CD4-positive, alpha-beta T cell treated with Interleukin-21 for 1 hour (primary cell): ENCODE measurements at places on chromosomes 11 and 22.

- no peak for DNase-seq
Measured at GRCh38 chr11:79182794-79183193, 258.0 kb downstream of the TENM4 start.

GRCh38 chr11:64249563-64250414 is 1.5 kb upstream of the PLCB3 start:
- DNase-seq = no peak

- DNase-seq = no peak
Measured at GRCh38 chr11:92272651-92273050, 48.0 kb downstream of the FAT3 start.

- DNase-seq = no peak
Measured at GRCh38 chr11:2844116-2844842, 41.3 kb downstream of the CDKN1C start.

DNA sequence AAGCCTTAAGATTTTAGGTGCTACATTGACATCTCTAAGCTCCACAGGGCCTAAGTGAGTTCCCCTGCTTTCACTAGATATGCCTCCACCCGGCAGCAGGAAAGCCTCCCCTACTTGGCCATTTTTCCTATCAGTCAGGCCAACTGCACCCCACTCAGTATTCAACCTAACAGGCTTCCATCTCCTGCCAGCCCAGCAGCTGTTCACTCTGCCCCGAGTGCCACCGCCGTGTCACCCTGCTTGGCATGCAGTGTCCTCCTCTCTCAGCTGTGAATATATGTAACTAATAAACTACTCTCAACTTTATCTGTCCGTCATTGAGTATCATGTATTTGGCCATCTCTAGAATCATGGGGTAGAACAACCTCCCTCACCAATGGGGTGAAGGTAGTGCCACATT is 9.0 kb upstream of the OR6M1 start:
- DNase-seq = no peak

DNA sequence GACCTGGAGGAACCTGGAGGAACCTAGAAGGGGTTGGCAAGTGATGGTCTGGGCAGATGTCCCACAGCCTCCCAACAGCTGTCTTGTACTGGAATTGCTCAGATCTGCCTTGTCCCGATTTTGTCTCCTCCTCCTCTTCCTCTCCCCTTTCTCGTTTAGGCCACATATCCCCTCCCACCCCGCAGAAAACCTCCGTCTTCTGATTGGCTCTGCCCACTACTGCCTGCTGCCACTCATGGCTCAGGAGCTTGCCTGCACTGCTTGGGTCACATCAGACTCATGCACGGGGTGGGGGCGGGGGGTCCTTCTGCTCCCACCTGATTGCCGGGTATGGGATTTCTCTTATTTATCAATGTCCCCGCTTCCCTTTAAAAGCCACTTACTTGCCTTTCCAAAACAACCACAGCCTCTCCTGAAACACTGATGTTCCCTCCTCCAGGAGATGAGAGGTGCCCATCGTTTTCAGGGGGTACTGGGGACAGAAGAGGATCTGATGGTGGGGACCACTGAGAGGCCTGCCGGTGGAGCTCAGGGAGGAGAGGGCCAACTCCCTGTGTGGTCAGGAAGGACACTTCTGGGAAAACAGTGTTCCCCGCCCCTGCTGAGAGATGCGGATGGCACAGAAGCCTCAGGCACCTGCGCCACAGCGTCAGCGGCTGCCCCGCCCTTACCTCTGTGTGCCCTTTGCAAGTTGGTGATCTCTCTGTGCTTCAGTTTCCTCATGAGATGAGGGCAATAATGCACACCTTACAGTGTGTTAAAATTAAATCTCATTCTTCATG is 14.7 kb downstream of the TOM1 start:
- no peak for DNase-seq

- peak; percentile 9 for DNase-seq
Measured at GRCh38 chr11:27204529-27204928, 158.5 kb downstream of the CCDC34 start.

- no peak for DNase-seq
Measured at GRCh38 chr11:111977146-111978027, 40.2 kb downstream of the DIXDC1 start.

- peak; percentile 9 for DNase-seq
Measured at GRCh38 chr22:24208012-24208749, 26.9 kb downstream of the SUSD2 start.

- peak; percentile 84 for DNase-seq
Measured at GRCh38 chr11:102341844-102342318, 5.1 kb upstream of the BIRC2 start.

GRCh38 chr22:49149721-49150608 is 677.7 kb downstream of the BRD1 start:
- DNase-seq = no peak

DNA sequence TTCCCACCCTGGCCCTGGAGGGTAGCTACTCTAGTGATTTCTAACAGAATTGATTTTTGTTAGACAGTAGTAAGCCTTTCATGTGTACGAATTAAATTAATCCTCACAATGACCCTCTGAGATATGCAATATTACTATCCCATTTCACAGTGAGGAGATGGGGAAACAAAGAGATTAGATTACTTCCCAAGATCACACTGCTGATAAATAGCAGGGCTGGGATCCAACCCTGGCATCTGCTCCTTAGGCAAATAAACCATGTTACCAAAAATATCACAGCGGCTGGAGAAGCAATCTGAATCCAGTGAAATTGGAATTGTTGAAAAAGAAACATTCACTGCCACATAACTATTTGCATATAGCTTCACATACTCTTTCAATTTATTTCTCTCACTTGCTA is 12.8 kb upstream of the CAVIN3 start:
- no peak for DNase-seq

DNA sequence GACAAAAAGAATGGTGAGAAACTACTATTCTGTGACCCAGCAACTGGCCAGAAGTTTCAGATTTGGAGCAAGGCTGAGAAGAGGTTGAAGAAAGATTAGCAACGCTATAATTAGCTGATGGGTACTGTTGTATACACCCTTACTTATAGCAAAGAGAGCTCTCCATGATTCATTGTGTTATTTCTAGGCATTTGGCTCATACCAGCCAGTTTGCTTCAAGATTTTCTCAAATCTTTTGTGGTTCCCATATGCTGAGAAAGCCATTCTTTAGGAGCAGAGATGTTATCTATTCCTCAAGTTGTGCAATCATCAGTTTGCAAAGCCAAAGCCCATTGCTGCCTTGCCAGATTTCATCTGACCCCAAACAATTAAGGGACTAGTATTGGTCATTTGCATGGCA is 179.4 kb downstream of the ETS1 start:
- DNase-seq = no peak

- no peak for DNase-seq
Measured at GRCh38 chr22:30578481-30578880, 4.0 kb upstream of the GAL3ST1 start.

GRCh38 chr11:2549876-2550605 is 105.2 kb downstream of the KCNQ1 start:
- no peak for DNase-seq

- peak; percentile 62 for DNase-seq
Measured at GRCh38 chr11:124740277-124740882, 638 bp downstream of the NRGN start.

DNA sequence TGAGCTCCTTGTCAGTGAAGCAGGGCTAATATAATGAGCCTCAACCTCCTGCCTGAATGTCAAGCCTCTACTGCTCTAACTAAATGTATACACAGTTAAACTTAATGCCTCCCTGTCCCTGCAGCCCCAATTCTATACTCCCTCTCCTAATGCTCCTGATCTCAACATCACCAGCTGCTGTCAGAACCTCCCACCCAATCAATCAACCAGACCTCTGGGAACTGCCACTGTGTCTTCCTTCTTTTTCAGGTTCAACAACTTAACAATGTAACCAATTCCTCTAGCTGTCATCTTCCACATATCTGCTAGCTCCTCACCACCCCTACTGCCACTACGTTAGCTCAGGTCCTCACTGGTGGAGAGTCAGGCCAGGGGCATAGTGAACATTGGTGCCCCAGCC is 339.8 kb upstream of the NARS2 start:
- DNase-seq = no peak

GRCh38 chr11:116510886-116511650 is 261.7 kb downstream of the BUD13 start:
- no peak for DNase-seq

GRCh38 chr11:30196400-30197206 is 34.2 kb upstream of the FSHB start:
- peak; percentile 20 for DNase-seq

DNA sequence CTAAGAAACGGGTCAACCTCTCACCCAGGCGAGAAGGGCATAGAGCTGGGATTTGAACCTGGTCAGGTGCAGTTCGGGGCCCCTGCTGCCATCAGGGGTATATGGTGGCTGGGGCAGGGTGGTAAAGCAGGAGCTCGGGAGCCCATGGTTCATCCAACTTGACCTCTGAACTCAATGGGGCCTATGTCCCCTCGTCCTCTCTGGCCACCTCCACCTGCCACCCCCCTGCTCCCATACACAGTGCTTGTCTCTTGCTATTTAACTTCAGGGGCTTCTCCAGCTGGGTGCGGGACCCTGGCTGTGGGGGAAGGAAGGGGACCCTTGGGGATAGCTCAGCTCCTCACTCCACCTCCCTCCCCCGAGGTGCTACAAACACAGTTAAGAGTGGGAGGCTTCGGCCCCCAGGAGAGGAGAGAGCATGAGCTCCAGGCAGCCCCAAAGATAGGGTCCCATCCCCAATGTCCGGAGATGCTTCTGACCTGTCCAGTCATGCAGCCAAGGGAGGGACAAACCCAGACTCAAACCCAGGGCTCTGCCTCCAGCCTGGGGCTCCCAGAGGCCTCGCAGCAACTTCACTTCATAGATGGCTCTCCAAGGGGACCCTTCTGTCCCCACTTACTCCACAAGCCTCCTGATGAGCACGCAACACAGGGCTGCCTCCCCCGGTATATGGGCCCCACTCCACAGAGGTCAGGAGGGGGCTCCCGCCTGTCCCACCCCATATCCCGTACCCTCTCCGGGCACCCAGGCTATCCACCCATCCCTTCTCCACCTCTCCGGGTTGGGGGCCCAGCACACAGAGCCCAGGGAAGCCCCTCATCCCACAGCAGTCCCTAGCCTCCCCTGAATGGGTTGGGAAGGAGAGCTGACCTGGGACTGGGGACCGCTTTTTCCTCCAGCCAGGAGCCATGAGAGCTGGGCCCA is 712 bp downstream of the IL2RB start:
- DNase-seq = no peak

DNA sequence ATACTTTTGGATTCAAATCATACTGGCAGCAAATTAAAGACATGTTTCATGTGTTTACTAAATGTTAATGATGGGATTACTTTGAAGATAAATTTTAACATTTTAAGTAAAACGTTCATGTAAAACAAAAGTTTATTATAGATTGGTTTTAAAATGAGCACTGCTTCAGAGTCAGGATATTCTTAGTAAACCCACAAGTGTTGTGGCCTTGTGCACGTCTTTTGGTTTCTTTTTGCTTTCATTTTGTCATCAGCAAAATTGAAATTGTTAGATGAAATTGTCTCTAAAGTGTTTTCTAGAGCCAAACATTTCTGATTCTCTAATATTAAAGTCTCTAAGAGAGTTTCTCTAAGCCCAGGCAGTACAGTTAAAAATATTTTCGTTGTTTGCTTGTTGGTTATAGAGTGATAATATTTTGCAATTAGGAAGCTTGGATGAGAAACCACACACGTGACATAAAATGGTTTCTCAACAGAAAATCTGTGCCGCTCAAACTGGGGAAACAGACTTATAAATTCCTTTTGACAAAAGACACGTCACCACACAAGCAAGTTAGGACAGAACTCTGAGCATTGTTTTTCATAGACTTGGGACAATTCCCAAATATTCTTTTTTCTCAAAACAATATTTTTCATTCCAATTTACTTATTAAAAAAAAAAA is 164.4 kb downstream of the TEAD1 start:
- no peak for DNase-seq

- no peak for DNase-seq
Measured at GRCh38 chr11:107953446-107953845, 25.2 kb downstream of the RAB39A start.

DNA sequence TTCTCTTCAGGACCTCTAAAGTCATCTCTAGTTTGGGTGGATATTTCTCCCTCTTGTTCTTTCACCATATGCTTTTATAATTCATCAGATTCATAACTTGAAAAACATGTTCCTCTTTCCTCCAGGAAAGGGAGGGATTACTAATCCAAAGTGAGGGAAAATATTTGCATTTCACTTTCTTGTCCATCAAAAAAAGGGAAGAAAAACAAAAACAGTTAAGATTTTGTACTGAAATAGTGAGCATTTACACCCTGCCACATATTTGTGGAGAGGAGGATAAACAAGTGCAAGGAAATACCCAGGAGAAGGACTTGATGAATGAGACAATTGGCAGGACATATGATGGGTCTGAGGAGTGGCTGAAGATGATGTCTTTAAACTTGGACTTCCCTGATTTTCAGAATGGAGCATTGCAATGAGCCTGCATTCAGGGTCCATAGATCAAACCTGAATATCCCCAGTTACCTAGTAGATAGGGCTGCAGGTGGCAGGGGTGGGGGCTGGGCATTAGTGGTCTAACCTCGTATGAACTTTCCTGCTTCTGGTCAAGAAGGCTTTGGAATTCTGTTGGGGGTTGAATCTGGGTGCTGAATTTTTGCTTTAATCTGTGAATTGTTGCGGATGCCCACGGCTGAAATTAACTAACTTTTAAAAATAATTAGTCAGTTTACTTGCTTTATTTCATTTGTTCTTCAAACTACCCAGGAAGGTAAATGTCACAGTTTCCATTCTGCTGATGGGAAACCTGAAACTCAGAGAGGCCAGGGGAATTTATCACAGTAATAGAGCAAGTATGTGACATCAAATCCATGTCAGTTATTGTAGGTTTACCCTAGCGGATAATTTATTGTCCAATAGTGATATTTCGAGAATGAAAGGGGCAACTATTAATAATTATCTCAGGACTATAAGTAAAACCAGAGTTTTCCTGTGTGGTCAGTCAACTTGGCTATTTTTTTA is 36.9 kb upstream of the TMEM123 start:
- no peak for DNase-seq

DNA sequence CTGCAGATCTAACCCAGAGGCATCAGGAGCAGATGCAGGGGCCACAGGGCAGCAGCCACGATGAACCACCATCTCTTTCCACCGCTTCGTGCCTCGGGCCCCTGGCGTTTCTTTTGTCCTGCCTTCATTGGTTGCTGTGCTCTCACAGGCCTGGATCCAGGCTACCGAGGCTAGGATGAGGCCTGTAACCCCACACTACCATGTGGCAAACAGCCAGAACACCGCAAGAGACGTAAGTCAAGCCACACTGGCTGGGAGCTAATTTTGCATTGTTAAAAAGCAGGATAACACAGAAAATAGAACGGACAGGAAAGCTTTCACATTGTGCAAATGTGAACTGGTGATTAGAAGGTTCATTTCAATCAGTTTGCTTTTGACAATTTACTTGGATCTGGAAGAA is 15.7 kb upstream of the ARFGAP3 start:
- no peak for DNase-seq

GRCh38 chr11:30254307-30255298 is 23.8 kb downstream of the FSHB start:
- no peak for DNase-seq

GRCh38 chr22:19820880-19821522 is 33.7 kb downstream of the GNB1L start:
- no peak for DNase-seq

- DNase-seq = no peak
Measured at GRCh38 chr11:70532066-70532440, 133.7 kb downstream of the CTTN start.

- no peak for DNase-seq
Measured at GRCh38 chr11:10289765-10290380, 4.1 kb downstream of the SBF2 start.

- no peak for DNase-seq
Measured at GRCh38 chr22:23520863-23521440, 59.1 kb downstream of the IGLL1 start.

GRCh38 chr11:73651661-73652045 is 5.3 kb downstream of the PLEKHB1 start:
- DNase-seq = no peak
